ENCODE measurements at places on chromosomes 11 and 22.

- no peak for DNase-seq
Measured at GRCh38 chr22:47006433-47006832, 244.0 kb downstream of the TBC1D22A start.

- DNase-seq, result peak; percentile 35
Measured at GRCh38 chr22:47092896-47093311, 330.5 kb downstream of the TBC1D22A start.

GRCh38 chr11:103878646-103879045, 157.8 kb upstream of the DDI1 start:
- no peak for DNase-seq

- peak; percentile 83 for DNase-seq
Measured at GRCh38 chr11:72643547-72643946, 30.7 kb downstream of the PDE2A start.

- no peak for DNase-seq
Measured at GRCh38 chr22:44293034-44293433, 19.7 kb downstream of the SHISAL1 start.

GRCh38 chr11:15816260-15816871, 540.0 kb downstream of the SOX6 start:
- DNase-seq, result no peak

- no peak for DNase-seq
Measured at GRCh38 chr11:124895471-124895971, 2.1 kb downstream of the ROBO4 start.

DNA sequence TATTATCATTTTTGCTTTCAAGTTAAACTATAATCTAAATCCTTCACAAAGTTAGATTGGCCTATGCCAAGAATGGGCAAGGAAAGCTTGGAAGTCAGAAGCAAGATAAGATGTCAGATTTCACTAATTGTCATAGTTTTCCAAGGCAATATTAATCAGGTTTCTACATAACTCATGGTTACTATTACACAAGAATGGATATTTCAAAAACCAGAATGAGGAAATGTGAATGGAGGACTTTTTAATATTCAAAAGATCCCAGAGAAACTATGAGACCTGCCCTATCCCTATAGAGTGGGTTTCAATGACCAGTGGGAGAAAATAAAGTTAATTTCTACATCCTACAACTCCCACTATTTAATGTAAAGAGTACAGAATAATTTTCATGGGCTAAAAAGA, 203.2 kb downstream of the CASP12 start:
- DNase-seq, result no peak

DNA sequence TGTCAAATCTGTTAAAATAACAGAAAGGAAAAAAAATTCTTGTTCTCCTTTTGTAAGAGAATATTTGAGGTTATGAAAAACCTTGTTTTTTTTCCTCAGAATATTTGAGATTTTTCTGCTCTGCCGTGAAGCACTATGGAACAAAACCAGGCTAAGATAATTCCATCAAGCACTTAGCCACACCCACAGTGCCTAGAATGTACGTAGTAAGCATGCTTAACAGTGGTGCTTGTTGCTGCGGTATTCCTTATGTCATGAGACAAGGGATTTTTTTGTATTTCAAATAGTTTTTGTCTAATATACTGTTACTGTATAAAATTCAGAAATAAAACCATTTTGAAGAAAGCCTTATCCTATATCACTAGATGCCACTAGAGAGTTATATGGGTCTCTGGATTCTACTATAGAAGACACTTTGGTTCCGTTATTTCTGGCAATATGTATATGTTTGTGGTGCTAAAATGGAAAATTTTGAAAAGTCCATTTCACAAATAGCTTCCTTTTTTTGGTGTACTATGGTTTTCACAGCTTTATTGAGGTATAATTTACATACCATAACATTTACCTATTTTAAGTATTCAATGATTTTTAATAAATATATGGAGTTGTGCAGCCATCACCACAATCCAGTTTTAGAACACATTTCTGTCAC, 23.7 kb downstream of the PDHX start:
- no peak for DNase-seq

All from foreskin keratinocyte (primary cell).